NCI-H774 (cell line): ENCODE measurements at places on chromosomes 13 and 19.

DNA sequence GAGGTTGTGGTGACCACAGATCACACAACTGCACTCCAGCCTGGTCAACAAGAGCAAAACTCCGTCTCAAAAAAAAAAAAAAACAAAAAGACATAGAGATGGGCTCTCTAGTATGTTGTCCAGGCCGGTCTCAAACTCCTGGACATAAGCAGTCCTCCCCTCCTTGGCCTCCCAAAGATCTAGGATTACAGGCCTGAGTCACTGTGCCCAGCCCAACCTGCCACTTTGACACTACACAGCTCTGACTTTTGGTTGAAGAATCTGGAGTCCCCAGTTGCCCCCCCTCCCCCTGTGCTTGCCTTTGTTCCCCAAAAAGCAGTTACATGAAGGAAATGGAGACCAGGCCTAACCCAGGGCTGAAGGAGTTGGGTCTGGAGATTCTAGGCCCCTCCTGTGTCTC is 12.9 kb downstream of the CARM1 start:
- no peak for DNase-seq

DNA sequence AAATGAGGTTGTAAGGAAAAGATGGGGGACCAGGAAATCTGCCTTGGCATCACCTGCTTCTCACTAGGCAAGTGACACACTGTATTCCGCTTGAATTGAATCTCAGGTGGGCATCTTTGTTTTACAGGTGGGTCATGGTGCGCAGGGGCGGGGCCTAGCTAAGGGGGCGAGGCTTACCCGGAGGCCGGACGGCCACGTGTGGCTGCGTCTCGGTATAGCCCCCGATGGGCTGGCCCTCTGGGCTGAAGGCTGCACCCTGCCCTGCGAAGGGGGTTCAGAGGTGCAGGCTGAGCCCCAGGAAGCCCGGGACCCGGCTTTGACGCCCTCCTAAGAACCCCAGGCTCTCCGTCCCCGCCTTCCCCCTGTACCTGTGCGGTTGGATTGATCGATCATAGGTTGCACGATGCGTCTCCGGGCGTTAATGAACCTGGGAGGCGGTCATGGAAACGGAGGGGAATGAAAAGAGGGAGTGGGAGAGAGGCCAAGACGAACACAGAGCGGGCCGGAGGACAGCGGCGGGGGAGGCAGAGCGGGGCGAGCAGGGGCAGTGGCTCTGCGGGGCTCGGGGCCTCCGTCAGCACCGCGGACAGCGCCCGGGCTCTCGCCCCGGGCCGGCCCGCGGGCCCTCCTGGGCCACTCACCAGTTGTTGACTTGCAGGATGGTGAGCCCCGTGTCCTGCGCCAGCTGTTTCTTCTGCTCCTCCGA is 12.5 kb downstream of the MEIS3 start:
- no peak for DNase-seq

GRCh38 chr13:112894673-112895481 is 74.1 kb upstream of the MCF2L start:
- DNase-seq = no peak

- no peak for DNase-seq
These were observed 16.8 kb downstream of the DAPK3 start for GRCh38 chr19:3954107-3954506.

- DNase-seq = no peak
These were observed 149.9 kb upstream of the HTR2A start for GRCh38 chr13:47046706-47047105.

DNA sequence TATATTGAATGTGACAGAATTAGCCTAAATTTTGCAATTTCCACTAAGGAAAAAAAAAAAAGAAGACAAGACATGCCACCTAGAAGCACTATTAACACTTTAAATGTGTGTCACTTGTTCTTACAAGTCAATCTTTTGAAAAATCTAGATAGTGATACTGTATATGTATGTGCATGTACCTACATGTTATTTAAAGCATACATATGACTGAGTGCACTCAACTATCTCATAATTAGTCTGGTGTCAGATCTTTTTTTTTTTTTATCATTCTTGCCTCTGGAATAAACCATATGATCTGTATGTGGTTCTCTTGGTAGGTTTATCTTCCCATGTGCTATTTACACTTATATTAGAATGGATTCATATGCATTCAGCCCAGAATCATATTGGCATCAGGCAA is 62.3 kb downstream of the FOXO1 start:
- DNase-seq = no peak

- DNase-seq = peak; percentile 17
These were observed 366.9 kb downstream of the KLF12 start for GRCh38 chr13:73767191-73767741.

DNA sequence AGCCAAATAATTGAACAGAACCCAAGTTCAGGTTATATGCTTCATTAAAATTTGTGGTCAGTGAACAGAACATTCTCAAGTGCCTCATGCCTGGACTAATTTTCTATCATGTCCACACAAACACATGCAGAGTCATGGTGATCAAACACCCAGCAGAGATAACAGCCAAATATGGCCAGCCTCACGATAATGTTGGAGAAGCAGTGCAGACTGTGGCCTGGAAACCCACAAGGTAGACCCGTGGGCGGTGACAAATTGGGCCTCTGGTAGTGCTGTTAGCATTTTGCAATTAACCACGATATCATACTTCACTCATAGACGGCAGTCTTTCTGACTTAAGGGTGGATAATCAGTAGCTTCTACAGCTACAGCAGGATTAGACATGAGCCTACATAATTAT is 35.0 kb upstream of the VWA8 start:
- no peak for DNase-seq

- peak; percentile 35 for DNase-seq
These were observed 99.6 kb downstream of the ZNF429 start for GRCh38 chr19:21604951-21605476.

- DNase-seq = no peak
These were observed 38.0 kb downstream of the KCTD4 start for GRCh38 chr13:45162821-45163220.

DNA sequence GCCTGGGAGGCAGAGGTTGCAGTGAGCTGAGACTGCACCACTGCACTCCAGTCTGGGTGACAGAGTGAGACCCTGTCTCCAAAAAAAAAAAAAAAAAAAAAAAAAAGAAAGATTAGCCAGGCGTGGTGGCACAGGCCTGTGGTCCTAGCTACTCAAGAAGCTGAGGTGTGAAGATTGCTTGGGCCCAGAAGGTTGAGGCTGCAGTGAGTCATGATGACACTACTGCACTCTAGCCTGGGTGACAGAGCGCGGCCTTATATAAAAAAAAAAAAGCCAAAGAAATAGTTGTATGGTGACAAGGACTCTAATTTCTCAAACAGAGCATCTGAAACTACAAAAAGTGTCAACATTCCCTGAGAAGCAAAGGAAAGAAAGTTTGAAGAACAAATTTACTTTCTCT is 3.4 kb downstream of the PBX4 start:
- DNase-seq = no peak

GRCh38 chr19:6730153-6730804 is 7.1 kb downstream of the GPR108 start:
- no peak for DNase-seq

DNA sequence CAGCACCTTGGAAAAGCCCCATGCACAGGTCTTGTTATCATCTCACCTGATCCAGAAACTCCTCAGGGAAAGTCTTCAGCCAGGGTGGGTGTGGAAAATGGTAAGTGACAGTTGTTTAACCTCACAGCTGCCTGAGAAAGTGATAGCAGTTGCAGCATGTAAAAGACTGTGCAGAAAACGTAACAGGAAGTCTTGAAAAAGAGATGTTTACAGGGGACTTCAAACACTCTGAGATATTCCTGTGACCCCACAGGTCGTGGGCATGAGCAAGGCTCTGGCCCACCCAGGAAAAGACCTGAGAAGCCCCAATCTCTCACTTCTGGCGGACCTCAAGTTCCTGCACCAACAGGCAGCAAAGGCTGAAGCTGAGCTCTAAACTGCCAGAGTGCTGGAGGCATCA is 826.9 kb downstream of the UQCRFS1 start:
- no peak for DNase-seq

- DNase-seq = no peak
These were observed 522.5 kb downstream of the DIAPH3 start for GRCh38 chr13:59641261-59641660.

DNA sequence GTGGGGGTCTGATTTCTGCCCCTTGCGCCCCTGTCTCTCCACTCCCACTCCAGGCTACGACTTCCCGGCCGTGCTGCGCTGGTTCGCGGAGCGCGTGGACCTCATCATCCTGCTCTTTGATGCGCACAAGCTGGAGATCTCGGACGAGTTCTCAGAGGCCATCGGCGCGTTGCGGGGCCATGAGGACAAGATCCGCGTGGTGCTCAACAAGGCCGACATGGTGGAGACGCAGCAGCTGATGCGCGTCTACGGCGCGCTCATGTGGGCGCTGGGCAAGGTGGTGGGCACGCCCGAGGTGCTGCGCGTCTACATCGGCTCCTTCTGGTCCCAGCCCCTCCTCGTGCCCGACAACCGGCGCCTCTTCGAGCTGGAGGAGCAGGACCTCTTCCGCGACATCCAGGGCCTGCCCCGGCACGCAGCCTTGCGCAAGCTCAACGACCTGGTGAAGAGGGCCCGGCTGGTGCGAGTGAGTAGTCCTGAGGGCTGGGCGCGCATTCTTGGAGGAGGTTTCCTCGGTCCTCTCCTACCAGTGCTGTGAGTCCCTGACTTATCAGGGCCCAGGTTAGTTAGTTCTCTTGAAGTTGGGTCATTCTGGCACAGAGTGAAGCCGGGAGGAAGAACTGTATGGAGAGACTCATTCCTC is 12.7 kb downstream of the EHD2 start:
- no peak for DNase-seq

DNA sequence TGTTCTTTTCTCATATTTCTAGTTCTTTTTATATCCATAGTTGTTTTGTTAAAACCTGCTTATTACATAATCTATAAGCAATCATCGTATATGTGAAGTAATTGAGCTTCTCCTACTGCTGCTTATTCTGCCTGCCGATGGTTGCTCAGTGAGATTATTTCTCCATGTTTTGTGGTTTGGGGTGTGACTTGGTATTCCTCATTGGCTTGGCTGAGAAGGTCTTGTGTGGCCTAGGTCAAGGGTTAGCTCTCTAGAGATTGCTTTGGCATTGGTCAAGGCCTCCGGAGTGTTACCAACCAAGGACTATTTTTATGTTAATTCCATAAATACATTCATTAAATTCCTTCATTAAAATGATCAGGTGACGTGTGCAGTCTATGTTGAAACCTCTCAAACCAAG is 302.8 kb downstream of the MYO16 start:
- DNase-seq = no peak

GRCh38 chr19:47124937-47125668 is 5.5 kb upstream of the SAE1 start:
- DNase-seq = peak; percentile 64

DNA sequence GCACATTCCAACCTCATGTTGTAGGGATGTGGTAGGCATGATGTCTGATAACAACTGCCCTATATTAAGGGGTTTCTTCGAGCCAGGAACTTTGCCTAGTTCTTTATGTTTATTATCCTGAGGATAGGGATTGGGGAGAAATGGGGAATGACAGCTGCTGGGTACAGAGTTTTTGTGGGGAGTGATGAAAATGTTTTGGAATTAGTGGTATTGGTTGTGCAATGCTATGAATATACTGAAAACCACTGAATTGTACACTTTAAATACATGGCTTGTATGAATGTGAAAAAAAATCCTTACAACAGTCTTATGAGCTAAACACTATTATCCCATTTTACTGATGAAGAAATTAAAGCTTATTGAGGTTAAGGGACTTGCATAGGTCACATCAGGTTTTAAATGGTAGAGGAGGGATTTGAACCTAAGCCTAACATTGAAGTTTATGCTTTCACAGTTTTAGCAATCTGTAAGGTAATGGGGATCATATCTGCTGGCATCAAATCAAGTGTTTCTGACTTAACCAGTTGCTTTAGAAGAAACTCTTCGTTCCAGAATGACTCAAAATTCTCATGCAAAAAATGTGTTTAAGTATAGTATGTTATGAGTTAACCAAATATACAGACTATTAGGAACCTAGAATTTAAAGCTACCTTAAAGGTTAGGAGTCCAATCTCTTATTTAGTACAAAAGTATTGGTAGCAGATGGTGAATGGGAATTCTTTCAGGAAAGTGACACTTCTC is 61.4 kb downstream of the ERCC5 start:
- DNase-seq = no peak

DNA sequence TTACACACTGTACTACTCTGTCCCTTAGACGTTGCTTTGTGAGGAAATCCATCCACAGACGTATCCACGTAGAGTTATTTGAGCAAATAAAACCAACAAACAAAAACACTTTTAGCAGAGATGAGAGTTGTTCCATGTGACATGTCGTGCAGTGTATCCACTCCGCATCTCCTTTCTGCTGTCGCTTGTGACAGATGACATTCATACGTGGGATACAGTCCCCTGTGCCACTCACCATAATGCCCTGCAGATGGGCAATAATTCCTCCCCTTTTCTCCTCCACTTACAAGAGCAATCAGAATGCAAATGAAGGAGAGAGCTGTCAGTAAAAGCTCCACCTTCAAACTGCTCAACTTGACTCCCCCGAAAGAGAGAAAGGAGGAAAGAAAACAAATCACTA is 26.0 kb downstream of the IRS2 start:
- DNase-seq = no peak

DNA sequence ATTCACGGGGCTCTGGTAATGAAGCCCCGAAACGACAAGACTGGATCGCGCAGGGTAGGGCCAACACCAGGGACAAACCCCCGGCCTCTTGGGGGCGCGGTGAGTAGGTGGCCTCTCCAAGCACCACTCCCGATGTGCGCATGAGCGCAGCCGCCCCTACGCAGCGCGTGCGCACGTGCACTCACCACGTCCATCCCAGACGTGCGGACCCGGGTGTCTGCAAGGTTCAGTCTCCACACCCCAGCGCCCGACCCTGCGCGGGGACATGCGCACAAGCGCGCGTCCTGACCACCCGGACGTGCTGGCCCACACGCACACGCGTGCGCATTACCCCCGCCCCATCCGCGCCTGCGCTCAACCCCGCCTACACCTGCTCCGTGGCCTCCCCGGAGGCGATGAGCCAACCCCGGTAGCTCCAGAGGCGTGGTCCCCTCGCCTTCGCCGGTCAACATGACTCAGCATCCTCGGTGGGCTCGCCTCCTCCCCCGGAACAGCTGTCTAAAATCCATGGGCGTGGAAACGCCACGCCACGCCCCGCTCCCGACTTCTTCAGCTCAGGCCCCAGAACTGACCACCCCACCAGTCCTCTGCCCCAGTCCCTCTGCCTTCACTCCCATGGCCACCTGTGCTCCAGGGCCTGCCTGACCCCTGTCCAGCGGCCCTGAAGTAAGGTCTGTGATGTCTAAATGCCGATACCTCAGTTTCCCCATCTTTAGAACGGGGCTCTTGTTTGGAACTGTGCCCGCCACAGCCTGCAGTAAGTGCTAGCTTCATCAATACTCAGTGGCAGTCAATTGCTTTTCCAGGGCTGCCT is 5.6 kb upstream of the GPI start:
- DNase-seq = peak; percentile 96

DNA sequence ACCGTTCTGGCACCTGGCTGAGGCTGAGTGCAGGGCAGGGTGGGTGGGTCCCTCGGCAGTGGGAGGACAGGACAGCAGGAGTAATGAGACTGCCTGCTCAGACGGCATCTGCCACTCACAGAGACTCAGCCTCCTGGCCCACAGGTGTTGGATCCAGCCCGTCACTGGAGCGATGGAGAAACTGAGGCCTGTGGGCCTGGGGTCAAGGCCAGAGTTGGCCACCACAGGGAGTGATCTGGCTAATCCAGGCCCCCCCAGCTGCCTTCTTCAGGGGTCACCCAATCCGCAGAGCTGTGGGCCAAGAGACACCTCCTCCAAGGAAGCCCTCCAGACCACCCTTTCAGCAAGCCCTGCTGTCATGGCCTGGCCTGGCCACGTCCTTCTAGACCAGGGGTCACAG is 103.7 kb upstream of the VSTM2B start:
- DNase-seq = no peak
